ENCODE measurements at places on chromosomes 3 and 15.
A peak's percentile ranks its signal among the peaks of the same experiment; 100 is the strongest.

DNA sequence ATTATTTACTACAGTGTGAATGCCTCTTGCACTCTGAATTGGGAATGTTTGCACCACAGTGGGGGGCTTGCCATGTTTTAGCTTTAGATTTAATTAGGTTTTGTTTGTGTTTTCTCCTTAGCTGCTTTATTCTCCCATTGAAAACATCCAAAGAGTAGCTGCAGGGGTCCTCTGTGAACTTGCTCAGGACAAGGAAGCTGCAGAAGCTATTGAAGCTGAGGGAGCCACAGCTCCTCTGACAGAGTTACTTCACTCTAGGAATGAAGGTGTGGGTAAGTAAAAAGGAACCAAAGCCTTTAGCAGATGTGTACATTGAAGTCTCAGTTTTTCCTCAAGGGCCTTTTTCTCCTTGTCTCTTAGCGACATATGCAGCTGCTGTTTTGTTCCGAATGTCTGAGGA, 36.9 kb downstream of the CTNNB1 start:
- DNase-seq, result no peak

GRCh38 chr15:70357453-70357852, 259.7 kb upstream of the TLE3 start:
- no peak for DNase-seq

GRCh38 chr15:23415321-23415865, 31.6 kb downstream of the GOLGA6L2 start:
- no peak for DNase-seq

- DNase-seq, result no peak
These were observed 39.5 kb upstream of the TSEN2 start for GRCh38 chr3:12444582-12445471.

DNA sequence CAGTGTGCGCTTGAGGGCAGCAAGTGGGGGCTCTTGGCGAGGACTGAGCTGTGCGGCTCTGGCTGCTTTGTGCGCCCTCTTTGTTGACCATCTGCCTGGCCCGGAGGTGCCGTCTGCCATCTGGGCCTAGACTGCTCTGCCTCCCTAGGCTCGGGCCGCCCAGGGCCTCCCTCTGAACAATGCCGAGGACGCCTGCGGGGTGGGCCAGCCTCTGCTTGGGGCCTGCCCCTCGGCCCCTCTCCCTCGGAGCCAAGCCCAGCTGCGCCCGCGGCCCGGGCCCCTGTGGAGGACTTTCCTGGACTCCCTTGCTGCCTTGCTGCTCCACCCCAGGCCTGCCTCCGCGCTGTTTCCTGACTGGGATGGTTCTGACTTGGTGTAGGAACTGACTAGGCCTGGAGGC, 31.9 kb upstream of the SPSB4 start:
- DNase-seq, result peak; percentile 52

- no peak for DNase-seq
These were observed 104.0 kb downstream of the ABHD5 start for GRCh38 chr3:43794776-43795175.

- DNase-seq, result no peak
These were observed 8.8 kb upstream of the TTBK2 start for GRCh38 chr15:42929306-42929848.

GRCh38 chr15:38021259-38021658, 86.8 kb downstream of the TMCO5A start:
- DNase-seq, result no peak

GRCh38 chr3:142929109-142929508, 34.4 kb downstream of the PAQR9 start:
- DNase-seq, result no peak

GRCh38 chr15:93274257-93274656, 185.2 kb upstream of the RGMA start:
- peak; percentile 96 for DNase-seq

DNA sequence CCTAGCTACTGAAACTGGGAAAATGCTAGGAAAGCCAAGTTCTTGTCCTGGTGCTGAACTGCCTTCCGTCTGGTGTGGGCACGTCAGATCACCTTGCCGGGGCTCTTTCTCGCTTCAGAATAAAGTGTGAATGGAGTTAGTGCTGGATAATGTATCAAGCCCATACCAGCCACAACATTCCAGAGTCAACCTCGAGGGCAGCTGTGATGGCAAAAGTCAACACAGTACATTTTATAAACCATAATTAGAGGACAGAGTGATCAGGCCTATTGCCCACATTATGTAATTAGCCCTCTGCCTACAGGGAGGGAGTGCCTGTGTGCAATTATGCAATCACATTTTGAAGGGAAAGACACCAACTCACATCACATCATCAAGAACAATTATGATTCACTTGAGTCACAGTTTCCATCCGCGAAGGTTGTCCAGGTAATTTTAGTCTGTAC, 165.2 kb downstream of the RORA start:
- no peak for DNase-seq

- peak; percentile 48 for DNase-seq
These were observed 98.6 kb downstream of the TPRG1 start for GRCh38 chr3:189270248-189270832.

- DNase-seq, result no peak
These were observed 5.9 kb upstream of the DCP1A start for GRCh38 chr3:53353202-53353601.

DNA sequence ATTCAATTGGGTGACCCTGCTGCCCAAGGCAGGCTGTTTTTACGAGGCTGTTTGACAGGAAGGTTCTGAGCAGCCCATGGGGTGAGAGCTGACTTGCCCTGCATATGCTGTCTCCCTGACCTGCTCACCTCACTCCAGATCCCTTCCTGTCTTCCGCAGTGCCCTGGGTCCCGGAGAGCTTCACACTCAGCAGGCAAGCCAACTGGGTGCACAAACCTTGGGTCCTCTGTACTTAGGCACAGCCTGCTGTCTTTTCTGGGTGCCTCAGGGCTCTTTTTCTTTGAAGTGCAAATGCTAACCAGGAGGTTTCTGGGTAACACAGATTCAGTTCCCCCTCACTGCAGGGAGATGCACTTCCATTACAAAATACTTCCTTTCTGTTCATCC, 32.8 kb downstream of the ZXDC start:
- no peak for DNase-seq

DNA sequence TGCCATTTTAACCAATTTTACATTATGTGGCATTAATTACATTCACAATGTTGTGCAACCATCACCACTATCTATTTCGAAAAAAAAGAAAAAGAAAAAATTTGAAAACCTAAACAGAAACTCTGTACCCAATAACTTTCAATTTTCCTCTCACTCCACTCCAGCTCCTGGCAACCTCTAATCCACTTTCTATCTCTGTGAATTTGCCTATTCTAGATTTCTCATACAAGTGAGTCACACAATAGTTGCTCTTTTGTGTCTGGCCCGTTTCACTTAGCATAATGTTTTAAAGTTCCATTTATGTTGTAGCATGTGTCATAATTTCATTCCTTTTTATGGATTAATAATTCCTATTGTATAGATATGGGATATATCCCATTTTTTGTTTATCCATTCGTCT, 53.3 kb upstream of the TBC1D5 start:
- no peak for DNase-seq

- no peak for DNase-seq
These were observed 20.3 kb downstream of the PLXNB1 start for GRCh38 chr3:48409291-48410201.

- no peak for DNase-seq
These were observed 81.1 kb upstream of the VGLL4 start for GRCh38 chr3:11724615-11725339.

DNA sequence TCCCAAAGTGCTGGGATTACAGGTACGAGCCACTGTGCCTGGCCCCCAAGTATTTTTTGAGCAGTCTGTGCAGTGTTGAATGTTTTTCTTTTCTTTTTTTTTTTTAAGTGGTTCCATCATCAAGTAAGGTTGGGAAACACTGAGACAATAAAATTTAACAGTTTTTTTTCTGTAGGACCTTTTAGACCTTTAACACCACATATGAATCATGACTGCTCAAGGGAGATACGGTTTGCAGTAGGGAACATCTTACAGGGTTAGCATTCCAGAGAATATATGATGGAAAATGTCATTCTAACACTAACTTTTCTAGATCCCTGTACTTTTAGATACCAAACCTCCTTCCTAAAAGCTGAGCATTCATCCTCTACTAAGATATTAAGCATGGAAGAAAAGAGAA, 41.7 kb downstream of the SNX4 start:
- no peak for DNase-seq

GRCh38 chr3:152352554-152352953, 83.8 kb downstream of the MBNL1 start:
- DNase-seq, result no peak

DNA sequence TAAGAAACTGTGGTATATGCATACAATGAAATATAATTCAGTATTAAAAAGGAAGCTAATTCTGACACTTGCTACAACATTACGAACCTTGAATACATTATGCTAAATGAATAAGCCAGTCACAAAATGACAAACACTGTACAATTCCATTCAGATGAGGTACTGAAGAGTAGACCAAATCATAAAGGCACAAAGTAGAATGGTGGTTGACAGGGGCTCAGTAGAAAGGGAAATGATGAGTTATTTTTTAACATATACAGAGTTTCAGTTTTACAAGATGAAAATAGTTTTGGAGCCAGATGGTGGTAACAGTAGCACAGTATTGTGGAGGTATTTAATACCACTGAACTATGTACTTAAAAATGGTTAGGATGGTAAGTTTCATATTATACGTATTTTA, 254.6 kb upstream of the RBMS3 start:
- no peak for DNase-seq
